ENCODE measurements at places on chromosomes 11 and 22. TPM values are rescaled to one million over a fixed set of nuclear protein-coding genes. Genes with fewer than 3 reads are reported as not detected.

Gene ATXN10
- 118 TPM for total RNA-seq

Gene CFAP300
- total RNA-seq, result 1.5 TPM

Gene CSRP3
- total RNA-seq, result not detected

Gene CHRDL2
- total RNA-seq, result 0.44 TPM

Gene HOATZ
- not detected for total RNA-seq

Gene NXPE2
- total RNA-seq, result 0.52 TPM

Gene GGTLC3
- total RNA-seq, result not detected

Gene TEX54
- not detected for total RNA-seq

Gene SSH3
- 27.7 TPM for total RNA-seq

Gene SLC5A1
- 7.3 TPM for total RNA-seq

Gene CNGA4
- total RNA-seq, result 0.17 TPM

Gene BAIAP2L2
- total RNA-seq, result 3.3 TPM

Gene RTN4R
- total RNA-seq, result 7.9 TPM

Gene CD248
- total RNA-seq, result 19.9 TPM

Gene RASSF7
- total RNA-seq, result 75.8 TPM

Gene GGTLC2
- total RNA-seq, result 0.37 TPM

Gene CYP2D6
- total RNA-seq, result 3.8 TPM

Gene RPS6KA4
- total RNA-seq, result 31.3 TPM

Gene OR10A2
- not detected for total RNA-seq

Gene RCOR2
- total RNA-seq, result 4.4 TPM

Gene OR8A1
- total RNA-seq, result not detected

GRCh38 chr11:17734986-17735817, 621 bp downstream of the KCNC1 start:
- DNase-seq, result peak; percentile 93

- no peak for DNase-seq
Observed at GRCh38 chr11:73907191-73907590, 30.4 kb downstream of the PAAF1 start.

DNA sequence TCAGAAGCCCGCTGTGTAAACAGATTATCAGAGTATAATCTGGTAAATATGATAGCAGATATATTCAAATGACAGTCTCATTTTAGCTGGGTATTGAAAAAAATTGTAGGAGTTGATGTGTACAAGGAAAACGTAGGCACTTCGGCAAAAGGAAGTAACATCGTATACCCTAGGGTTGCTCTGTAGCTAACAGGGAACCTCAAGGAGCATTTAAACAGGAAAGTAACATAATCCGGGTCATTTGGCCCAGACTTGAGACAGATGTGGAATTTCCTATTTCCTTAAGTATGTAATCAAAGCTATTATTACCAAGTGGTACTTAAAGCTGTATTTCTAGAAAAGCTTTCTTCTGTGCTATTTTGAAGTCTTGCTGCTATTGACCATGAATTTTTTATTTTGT, 215.6 kb downstream of the DDX10 start:
- DNase-seq, result no peak

DNA sequence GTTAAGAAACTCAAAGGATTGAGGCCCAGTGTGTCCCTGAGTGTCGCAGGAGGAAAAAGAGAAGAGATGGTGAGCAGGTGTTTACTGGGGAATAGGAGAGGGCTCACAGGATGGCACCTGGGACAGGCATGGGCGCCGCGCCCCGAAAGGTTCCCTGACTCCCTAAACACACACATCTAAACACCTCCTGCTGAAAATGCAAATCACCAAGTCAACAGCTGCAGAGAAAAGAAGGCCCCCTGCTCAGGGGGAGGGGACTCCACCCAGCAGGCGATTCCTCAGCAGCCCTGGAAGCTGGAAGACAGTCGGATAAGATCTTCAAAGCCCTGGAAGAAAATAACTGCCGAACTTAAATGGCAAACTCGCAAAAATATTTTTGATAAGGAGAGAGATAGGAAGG, 377.2 kb downstream of the BRD1 start:
- DNase-seq, result no peak

- DNase-seq, result no peak
Observed at GRCh38 chr11:61403658-61404057, 11.3 kb downstream of the TMEM216 start.

GRCh38 chr11:101434026-101434643, 149.7 kb downstream of the TRPC6 start:
- no peak for DNase-seq

- peak; percentile 0 for DNase-seq
Observed at GRCh38 chr11:117218133-117218915, 13.5 kb downstream of the PCSK7 start.

GRCh38 chr11:103031834-103032233, 60.1 kb downstream of the DCUN1D5 start:
- no peak for DNase-seq

DNA sequence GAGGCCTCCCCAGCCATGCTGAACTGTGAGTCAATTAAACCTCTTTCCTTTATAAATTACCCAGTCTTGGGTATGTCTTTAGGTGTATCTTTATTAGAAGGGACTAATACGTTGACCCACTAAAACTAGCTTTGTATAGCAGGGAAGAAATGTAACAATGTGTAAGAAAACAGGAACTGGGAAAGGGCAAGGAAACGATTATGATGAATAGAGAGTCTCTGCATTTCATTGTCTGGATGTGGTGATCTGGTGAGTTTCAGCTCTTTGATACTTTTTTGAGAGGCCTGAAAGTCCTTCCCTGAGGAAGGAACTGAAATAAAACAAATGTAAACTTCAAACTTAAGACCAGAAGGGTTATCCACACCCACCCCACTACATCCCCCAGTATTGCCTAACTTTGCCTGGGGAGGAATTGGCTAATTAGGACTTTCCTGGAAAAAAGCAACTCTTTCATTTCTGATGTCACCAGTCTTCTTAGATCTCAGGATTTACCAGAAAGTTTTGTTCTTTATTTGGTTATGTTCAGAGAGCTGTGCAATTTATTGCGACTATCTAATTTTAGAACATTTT, 119.0 kb downstream of the LDLRAD3 start:
- DNase-seq, result no peak

DNA sequence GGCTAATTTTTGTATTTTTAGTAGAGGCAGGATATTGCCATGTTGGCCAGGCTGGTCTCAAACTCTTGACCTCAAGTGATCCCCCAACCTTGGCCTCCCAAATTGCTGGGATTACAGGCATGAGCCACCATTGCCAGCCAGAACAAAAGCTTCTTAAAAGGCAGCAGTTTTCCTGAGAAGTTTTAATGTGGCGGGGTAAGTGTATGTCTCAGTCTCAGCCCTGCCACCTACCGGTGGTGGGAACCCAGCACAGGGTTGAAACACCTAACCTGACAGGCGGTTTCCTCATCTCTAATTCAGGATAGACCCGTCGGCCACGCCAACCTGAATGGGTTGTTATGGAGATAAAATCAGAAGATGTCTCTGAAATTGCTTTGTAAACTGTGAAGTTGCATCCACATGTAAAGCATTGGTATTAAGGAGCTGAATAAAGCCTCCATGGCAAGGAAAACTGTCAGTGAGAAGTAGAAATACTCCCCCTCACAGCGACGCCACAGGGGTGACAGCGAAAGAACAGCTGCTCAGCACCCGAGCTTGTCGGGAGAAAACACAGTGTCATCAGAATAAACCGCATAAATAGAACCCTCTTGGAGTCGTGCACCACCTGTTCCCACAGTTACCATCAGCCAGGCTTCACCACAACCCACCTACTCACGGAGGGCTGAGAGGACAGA, 165.9 kb upstream of the NCAM1 start:
- DNase-seq, result peak; percentile 48

DNA sequence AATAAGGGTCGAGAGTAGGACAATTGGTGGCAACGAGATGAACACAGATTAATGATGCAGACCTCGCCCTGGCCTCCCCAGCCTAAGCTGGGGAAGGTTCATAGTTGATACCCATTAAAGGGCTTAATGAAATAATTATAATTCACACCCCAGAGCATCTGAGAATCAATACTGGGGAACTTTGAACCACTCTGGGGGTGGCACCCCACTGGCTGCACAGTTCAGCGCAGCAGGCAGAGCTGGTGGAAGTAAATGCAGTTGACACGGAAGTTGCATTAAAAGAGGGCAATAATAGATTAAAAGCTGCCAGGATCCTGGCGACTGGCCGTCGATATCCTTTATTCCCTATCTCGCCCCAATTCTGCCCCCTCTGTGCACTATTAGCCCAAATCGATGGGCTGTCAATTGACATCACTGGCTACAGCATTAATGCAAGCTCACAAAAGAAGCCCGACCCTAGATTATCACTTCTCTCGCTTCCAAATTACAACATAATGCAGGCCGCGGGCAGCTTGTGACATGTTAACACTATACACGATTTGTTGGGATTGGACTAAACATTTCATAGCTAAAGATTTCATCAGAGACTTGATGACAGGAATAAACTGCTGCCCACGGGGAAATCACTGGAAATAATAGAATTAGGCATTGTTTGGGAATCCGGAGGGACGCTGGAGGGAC, 14.5 kb downstream of the HSPA8 start:
- DNase-seq, result no peak

GRCh38 chr11:128936606-128937251, 5.9 kb downstream of the TP53AIP1 start:
- DNase-seq, result peak; percentile 26

- DNase-seq, result no peak
Observed at GRCh38 chr11:87150936-87151335, 113.2 kb downstream of the TMEM135 start.

DNA sequence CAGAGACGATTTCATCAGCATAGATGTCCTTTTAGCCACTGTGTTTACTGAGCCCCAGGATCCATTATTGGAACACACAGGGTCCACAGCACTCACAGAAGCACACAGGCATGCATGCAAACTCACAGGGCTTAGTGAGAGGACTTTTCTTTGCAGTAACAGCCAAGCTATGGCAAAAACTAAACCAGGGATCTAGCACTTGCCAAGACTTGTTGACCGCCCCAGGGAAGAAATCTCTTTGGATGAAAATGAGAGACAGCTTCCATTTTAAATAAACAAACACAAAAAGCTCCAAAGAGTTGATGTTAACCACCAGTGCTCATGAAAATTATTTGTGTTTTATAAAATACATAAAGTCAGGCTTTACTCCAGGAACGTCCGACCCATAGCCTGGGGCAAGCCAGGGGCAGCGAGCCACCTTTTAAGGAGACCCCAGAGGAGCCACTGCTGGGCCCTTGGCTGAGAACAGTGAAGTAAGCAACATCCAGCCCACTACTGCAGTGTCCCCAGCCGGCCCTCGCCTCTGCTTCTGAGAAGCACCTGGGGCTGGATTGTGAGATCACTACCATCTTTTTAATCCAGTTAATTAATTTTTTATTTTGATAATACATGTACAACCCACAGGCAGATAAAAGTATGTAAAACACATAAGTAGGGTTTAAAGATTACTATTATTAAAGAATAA, 22.0 kb upstream of the TFIP11 start:
- no peak for DNase-seq

DNA sequence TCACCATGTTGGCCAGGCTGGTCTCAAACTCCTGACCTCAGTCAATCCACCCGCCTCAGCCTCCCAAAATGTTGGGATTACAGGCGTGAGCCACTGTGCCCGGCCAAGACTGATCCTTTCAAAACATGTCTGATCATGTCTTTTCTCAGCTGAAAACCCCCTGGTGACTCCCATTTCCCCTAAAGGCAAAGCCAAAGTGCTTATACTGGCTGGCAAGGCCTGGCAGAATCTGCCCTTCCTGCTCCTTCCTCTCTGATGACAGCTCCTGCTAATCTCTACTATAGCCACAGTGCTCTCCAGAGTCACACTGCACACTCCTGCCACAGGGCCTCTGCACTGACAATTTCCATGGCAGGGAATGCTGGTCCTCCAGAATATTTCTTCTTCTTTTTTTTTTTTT, 2.6 kb upstream of the MCHR1 start:
- DNase-seq, result no peak

- no peak for DNase-seq
Observed at GRCh38 chr11:15969701-15970329, 386.5 kb downstream of the SOX6 start.

DNA sequence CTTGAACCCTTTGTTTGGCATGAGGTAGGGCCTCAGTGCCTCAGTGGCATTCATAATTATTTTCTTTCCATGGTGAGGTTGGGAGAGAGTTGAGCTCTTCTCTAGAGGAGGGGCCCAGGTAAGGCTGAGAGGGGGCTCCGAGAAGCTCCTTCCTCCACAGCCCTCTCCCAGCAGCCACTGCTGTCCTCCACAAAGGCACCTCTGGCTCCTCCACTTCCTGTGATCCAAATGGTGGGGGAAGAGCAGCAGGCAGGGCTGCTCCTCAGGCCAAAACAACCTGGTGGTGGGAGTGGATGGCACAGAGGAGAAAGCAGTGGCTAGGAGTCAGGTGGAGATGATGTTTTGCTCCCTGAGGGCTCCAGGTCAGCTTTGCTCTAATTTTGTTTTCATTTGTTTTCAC, 13.3 kb downstream of the ROBO4 start:
- DNase-seq, result no peak

GRCh38 chr11:126149759-126150625, 61.5 kb downstream of the RPUSD4 start:
- DNase-seq, result no peak

- DNase-seq, result no peak
Observed at GRCh38 chr22:21823740-21824444, 43.6 kb downstream of the MAPK1 start.

DNA sequence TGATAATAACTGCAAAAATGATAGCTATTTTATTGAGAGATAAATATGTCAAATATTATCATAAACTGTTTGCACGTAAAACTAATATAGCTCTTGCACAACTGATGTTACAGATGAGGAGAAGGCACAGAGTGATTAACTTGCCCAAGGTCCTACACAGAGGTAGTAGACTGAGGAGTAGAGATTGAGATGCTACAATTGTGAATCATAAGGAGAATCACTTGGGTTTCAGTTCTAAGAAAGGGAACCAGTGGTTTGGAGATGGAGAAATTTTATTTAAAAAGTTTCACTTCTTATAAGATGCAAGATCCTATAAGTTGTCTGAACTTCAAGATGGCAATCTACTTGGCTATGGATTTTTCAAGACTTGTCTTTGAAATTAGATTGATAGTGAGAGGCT, 224.8 kb upstream of the RAG2 start:
- no peak for DNase-seq

- DNase-seq, result no peak
Observed at GRCh38 chr11:107702109-107702660, 9.7 kb downstream of the SLN start.

- no peak for DNase-seq
Observed at GRCh38 chr11:61168042-61168688, 6.9 kb upstream of the VPS37C start.

- DNase-seq, result no peak
Observed at GRCh38 chr22:35777335-35777975, 59.8 kb downstream of the APOL5 start.

DNA sequence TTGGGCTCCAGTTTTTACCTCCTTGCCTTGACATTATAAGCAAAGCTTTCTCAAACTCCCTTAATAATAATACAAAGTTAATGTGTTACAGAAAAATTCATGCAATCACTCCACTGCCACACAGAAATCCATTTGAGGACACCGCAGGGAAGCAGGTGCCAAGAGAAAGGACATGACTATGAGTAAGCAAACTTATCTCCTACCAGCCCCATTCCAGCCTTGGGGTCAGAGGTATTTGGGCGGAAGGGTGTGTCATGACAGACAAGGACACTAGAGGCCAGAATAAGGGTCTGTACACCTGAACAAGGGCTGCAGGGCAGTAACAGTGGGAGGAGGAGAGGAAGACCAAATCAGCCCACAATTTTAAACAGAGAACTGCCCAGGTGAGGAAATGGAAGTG, 5.9 kb downstream of the GNG3 start:
- peak; percentile 79 for DNase-seq
